Karpas-422 (cell line): ENCODE measurements at places on chromosomes 1 and 21. TPM values are rescaled to one million over a fixed set of nuclear protein-coding genes. Genes with fewer than 3 reads are reported as not detected.

The LEMD1 gene
- not detected in 2 replicates for total RNA-seq

The LCA5L gene
- 0.25 TPM in 1 of 2 replicates, not detected in the other for total RNA-seq

The FCRLA gene
- 637 and 924 TPM in 2 replicates for total RNA-seq

The B3GALT5 gene
- total RNA-seq: not detected in 2 replicates

The MIB2 gene
- 24.8 and 54.3 TPM in 2 replicates for total RNA-seq

The KRTAP7-1 gene
- total RNA-seq: not detected in 2 replicates

The CYP4X1 gene
- not detected in 2 replicates for total RNA-seq

The THEM5 gene
- not detected in 2 replicates for total RNA-seq

The DISC1 gene
- 4.3 and 6.4 TPM in 2 replicates for total RNA-seq

DNA sequence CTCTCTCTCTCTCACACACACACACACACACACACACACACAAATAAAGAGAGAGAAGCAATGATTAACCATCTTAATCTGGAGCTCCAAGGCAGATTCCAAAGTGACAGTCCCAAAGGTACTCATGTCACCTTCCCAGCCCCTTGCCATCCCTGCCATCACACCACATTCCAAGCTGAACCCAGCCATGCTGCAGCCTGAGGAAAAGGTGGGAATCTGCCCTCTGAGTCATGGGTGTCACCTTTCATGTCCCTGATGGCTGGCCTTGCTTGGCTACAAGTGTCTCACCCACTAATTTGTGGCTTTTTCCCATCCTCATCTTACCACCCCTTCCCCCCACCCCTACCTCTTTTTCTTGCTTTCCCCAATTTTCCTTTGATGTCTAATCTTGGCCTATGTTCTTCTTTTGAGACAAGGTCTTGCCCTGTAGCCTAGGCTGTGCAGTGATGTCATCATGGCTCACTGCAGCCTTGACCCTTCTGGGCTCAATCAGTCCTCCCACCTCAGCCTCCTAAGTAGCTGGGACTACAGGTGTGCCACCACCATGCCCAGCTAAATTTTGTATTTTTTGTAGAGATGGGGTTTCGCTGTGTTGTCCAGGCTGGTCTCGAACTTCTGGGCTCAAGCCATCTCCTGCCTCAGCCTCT lies 3.2 kb downstream of the ANXA9 start:
- DNase-seq: no peak

DNA sequence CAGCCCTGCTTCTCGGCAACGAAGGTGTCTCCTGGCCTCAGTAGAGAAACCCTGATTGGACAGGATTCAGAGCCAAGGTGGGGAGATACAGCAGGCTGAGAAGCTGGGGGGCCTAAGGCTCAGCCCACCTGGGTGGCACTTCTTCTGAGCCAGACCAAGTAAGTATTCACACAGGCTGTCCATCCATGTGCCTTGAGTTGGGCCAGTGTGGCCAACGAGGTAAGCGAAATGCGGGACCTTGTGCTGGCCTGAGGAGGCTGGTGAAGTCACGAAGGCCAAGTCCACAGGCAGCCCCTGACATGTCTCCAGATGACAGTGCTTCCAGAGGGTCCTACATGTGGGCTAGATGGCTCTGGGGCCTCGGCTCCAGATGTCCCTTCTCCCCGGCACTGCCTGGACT lies 91.4 kb downstream of the ITPKB start:
- DNase-seq: no peak

DNA sequence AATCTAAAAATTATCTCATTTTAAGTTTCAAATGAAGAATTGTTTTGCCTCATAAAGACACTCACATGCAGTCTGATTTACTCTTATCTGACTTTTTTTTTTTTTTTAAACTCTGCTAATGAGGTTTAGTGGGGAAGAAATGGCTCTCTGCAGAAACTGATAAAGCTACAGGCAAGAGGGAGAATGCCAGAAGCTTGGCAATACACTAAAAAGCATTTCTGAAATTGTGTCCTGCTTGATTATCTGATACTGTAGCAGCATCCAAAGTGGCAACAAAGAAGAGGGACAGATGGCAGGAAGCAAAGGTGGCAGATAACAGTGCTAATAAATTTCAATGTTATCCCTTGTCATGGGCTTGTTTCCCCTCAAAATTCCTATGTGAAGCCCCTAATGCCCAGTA lies 1744.9 kb downstream of the NCAM2 start:
- DNase-seq: no peak

- DNase-seq: peak; percentile 54
Observed at GRCh38 chr21:18369115-18369514, 34.5 kb downstream of the TMPRSS15 start.

DNA sequence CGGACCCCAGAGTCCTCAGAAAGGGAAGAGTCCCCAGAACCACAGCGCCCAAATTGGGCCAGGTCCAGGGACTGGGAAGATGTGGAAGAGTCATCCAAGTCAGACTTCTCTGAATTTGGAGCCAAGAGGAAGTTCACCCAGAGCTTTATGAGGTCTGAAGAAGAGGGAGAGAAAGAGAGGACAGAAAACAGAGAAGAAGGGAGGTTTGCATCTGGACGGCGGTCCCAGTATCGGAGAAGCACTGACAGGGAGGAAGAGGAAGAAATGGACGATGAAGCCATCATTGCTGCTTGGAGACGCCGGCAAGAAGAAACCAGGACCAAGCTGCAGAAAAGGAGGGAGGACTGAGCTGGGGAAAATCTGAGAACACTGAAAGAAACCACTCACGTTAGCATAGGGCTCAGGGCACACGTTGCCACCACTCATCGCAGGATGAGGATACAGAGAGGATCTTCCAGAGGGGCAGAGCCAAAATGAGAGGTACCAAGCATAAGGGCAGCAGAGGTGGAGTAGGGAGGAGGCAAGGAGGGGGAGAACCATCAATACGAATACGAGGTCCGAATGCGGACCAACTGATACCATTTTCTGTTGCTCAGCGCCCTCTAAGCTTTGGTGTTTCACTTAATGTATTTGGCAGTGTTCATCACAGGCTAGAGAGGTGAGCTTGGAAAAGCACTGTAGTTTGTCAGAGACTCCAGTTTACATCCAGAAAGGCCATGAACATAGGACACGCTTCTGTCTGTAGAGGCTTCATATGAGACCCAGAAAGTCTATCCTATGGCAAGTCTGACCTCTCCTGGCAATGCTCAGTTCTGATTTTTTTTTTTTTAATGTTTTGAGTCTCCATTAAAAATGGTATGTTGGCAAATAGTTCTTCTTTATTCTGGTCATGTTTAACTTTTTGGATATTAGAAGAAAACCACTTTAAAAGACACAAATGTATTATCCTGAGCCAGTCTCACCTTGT lies 34.7 kb downstream of the STYXL2 start:
- DNase-seq: peak; percentile 54

GRCh38 chr1:230403442-230403841 lies 22.7 kb downstream of the PGBD5 start:
- DNase-seq: no peak

DNA sequence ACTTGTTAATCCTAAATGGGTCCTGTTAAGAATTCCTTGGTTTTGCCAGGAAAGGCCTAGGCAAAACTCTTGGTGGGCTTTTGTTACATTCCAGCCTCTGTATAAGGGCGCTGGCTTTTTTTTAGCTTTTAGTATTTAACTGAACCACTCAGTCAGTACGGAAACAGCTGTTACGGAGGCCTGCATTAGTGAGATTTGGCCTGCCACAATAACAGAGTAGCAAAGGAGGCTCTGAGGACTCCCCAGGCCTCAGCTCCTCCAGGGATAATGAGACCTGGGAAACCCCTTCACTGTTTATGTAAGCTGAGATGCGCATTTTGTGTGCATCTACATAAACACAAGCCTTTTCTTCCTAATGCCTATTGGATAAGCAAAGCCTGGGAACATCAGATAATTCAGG lies 210.2 kb downstream of the APP start:
- no peak for DNase-seq

DNA sequence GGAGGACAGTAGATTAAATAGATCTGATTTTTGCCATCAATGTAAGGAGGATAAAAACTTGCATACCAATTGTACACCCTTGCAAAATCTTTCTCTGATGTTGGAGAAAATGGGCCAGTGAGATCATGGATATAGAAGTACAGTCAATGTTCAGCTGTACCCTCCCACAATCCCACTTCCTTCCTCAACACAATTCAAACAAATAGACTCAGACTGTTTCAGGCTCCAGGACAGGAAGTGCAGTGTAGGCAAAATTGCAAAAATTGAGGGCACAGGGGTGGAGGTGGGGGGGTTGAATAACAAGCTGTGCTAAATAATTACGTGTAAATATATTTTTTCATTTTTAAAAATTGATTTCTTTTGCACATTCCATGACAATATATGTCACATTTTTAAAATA lies 3.9 kb upstream of the IFI44 start:
- DNase-seq: no peak

GRCh38 chr1:228240411-228241240 lies 32.8 kb downstream of the OBSCN start:
- no peak for DNase-seq

DNA sequence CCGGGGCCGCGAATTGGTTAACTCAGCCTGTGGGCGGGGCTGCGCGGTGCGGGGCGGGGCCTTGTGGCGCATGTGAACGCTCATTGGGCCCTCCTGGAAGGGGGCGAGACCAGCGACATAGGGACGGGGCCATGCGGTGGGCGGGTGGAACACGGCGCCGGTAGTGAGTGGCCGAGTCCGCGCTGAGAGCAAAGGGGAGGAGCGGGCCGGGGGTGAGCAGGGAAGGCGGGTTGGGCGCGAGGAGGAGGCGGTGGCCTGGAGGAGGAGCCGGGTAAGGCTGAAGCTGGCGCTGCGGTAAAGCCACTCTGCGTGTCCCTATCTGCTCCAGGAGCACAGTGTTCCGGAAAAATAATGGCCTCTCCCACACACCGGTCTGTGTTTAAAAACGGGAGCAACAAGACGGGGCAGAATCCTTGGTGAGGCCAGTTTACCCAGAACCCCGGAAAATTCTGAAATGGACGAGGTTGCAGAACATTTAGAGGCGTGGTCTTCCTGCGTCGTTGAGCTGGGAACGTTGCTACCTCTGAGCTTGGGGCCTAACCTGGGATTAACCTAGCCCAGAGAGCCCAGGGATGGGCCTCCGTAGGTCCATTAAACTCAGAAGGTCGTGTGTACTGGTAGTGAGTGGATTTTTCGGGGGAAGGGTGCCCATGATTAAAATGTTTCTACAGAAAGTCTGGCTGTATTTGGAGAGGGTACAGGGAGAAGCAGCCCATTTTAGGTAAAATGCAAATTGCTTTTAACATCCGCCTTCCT lies 532 bp upstream of the CTNNBIP1 start:
- peak; percentile 99 for DNase-seq

- DNase-seq: no peak
Observed at GRCh38 chr21:28885853-28886177, 106.9 kb downstream of the LTN1 start.

GRCh38 chr1:23544444-23545389 lies 13.7 kb upstream of the E2F2 start:
- DNase-seq: peak; percentile 92
